ENCODE measurements at places on chromosomes 11 and 22. TPM values are rescaled to one million over a fixed set of nuclear protein-coding genes. Genes with fewer than 3 reads are reported as not detected.

Gene ABTB2
- total RNA-seq: 5.1 TPM

Gene RAG1
- total RNA-seq: 0.36 TPM

Gene CYTH4
- total RNA-seq: 0.59 TPM

GRCh38 chr11:125295931-125296330, 131.4 kb downstream of the PKNOX2 start:
- no peak for DNase-seq

Data from osteoblast (primary cell).